Stimulated activated CD4-positive, alpha-beta T cell treated with anti-CD3 and anti-CD28 coated beads, Interleukin-12 subunit alpha, Interleukin-12 subunit beta, amount 100 ng/mL, for 4 hours (primary cell): ENCODE measurements at places on chromosomes 4 and X.
A peak's percentile ranks its signal among the peaks of the same experiment; 100 is the strongest.

- DNase-seq, result no peak
Measured at GRCh38 chr4:1300466-1301455, 11.1 kb downstream of the MAEA start.

DNA sequence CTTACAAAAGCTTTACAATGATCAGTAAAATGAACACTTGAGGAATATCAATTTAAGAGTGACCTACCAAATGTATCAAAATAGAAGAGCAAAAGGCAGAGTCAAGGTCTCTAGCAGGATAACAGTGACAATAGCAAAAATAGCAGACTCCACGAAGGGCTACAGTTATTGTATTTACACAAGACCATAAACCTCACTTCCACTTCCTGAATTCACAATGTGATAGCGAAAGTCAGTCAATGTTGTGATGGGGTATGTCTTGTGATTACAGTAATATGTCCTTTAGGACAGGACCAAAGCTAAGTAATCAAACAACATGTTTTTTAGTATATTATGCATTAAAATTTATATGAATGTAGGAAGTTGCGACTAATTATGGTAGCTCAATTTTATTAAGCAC lies 139.6 kb downstream of the IQCM start:
- no peak for DNase-seq

DNA sequence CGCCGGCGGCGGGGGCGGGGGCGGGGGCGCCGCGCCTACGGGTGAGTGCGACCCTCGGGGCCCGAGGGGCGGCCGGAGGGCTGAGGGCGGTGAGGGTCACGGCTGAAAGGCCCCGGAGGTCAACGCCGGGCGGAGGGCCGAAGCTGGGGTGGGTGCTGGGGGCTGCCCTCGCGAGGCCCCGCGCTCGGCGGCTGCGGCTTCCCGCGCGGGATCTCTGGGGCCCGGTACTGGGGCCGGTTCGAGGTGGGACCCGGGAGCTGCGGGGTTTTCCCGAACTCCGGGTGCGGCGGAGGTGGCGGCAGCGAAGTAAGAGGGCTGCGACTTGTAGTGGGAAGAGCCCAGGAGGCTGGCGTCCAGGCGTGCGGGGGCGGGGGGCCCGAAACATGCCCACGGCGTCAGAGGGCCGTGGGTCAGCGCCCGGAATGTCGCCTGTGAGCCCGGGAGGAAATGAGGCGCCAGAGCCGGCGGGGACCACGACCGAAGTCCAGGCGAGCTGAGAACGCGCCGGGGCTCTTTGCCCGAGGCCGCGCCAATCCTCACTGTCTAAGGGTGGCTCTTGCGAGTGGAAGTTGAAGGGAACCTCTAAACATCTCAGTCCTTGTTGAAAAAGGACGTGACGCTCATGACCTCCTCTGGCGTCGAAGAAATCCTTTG lies 407 bp downstream of the IL13RA1 start:
- DNase-seq, result no peak

GRCh38 chr4:1328267-1329155 lies 18.5 kb upstream of the UVSSA start:
- DNase-seq, result no peak

DNA sequence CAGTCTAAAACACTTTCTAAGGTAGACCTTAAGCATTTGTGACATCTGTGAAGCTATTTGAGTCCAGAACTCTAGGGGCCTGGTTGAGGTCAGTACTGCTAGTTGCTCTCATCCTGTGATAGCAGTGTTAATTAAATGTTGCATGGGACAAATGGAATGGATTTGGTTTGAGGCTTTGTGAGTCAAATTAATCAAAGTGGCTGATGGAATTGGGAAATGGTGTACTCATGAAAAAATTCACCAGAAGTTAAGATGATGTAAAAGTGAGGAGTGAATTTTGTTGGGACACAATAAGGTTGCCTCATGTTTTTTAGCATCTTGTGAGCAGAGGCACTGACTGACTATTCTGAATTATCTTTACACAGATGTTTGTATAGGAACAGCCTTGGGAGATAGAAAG lies 99.2 kb upstream of the ARSJ start:
- no peak for DNase-seq

DNA sequence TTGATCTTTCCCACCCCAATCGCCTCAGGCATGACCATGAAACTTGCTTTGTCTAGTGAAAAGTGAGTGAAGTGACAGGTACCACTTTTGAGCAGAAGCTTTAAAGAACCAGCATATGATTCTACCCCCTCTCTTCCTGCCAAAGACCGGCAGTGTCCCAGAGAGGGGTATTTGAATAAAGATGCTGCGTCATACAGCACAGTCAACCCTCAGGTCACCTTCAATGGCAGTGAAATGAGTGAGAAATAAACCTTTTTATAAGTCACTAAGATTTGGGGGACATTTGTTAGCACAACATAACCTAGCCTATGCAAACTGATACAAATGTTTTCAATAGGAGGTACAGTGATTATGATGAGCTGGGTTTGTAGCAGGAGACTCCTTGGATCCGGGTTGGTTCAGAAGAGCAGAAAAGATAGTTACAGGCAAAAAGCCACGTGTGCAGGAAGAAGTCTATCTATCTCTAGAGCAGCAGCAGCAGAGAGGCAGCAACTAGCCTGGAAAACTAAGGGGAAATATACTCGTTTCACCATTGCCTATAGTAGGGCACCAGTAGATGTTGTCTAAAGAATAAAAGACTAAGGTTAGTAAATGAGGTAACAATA lies 30.3 kb upstream of the SPRY1 start:
- no peak for DNase-seq

- no peak for DNase-seq
Measured at GRCh38 chrX:124594017-124594651, 247.8 kb downstream of the SH2D1A start.

DNA sequence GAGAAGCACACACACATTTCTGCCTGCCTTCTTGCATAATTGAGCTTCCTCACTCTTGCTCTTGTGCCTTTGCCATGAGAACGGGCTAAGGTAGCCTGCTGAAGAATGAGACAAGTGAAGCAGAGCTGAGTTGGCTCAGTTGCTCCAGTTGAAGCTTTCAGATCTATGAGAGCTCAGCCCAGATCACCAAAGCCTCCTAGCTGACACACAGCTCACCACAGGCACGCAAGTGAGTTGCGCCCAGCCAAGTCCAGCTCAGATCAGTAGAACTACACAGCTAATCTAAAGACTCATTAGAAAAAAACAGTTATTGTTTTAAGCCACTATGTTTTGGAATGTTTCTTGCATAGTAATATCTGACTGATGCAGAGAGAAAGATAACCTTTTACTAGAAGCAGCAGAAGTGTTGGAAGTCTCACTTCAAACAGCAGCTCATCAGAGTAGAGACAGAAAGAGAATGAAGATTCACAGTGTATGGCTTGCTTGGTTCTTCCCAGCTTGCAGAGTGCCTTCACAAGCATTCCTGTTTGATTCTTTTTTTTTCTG lies 362.4 kb downstream of the MID1IP1 start:
- DNase-seq, result no peak

DNA sequence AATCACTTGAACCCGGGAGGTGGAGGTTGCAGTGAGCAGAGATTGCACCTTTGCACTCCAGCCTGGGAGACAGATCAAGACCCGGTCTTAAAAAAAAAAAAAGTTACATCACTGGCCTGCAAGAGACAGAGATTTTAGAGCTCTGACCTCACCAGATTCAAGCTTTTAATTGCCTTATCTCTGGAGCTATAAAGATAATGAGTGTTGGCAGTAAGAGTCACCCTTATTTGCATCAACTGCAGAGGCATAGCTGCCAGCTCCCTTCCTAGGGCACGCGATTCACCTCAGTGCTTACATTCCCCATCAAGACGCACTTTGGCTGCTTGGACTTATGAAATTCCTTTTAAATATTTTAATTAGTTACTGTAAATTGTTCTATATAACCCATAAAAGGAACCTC lies 12.5 kb upstream of the SPATA4 start:
- DNase-seq, result no peak

DNA sequence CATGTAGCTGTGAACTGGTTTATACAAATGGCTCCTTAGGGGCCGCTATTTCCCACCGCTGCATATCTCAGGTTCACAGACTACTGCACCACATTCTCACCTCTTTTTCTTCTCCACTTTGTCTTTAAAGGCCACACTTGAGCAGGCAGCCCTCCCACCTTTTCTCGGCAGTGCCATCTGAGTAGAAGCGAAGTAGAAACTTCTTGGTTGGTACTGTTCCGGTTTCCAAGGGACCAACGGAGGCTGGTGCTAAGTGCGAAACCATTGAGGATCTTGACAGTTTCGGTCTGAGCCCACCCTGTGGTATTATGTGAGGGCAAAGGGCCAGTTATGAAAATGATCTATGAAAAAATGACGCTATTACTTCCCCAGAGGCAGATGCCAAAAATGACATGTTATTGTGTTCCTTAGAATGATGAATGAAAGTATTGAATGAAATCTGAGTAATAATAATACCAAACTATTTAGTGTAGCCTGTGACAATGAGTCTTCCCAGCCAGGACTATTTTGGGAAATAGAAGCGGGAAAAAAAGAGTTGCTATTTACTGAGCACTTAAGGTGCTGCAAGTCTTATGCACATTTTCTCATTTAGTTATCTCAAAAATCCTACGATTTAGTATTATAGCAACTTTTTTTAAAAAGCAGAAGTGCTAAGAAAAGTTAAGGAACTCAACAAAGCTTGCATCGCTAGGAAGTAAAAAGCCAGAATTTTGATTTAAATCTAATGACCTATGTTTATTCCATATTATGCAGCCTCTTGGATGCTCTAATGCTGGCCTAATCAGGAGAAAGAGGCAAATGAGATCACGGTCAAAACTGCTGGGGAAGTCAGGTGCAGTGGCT lies 29.6 kb upstream of the CHRNA9 start:
- DNase-seq, result peak; percentile 34

GRCh38 chrX:56812515-56813105 lies 83.6 kb downstream of the NBDY start:
- DNase-seq, result no peak

- DNase-seq, result no peak
Measured at GRCh38 chr4:15162465-15163283, 160.4 kb downstream of the CPEB2 start.

DNA sequence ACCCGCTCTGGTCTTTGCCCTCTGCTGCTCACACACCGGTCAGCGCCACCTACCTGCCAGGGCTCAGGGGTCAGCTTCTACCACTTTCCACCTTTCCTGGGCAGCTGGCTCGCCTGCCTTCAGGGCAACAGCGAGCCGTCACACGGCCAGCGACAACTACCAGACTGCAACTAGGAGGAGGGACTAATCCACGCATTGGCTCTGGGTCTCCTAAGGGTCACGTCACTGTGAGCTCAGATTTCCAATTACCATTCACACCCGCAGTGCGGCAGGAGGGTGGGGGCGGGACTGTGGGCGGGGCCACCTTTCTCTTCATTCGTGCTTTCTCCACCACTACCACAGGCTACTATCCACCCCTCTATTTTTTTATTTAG lies at the start of gene BEX5:
BEX5 (minus strand) TSS at position 172 of the 374 bp plus-strand sequence. CDS start 1,712 bp downstream, outside the sequence.
- DNase-seq, result peak; percentile 37

- no peak for DNase-seq
Measured at GRCh38 chr4:85486425-85487086, 11.6 kb downstream of the ARHGAP24 start.

- no peak for DNase-seq
Measured at GRCh38 chrX:138858438-138858837, 146.9 kb upstream of the FGF13 start.

DNA sequence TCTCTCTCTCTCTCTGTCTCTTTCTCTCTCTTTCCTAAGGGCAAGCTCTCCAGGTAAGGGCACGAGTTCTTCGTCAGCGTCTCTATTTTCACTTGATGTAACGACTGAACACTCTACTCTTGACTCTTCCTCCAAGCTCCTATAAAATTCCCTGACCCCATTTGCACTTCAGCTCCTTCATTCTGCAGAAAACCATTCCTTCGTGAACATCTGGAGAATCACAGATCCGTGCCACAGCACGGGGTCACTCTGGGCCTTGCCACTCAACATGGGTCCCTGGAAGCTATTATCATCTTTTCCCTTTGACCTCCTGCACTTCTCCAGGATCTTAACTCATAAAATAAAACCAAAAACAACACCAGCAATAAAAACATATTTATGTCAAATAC lies 112.0 kb upstream of the LNX1 start:
- DNase-seq, result no peak

DNA sequence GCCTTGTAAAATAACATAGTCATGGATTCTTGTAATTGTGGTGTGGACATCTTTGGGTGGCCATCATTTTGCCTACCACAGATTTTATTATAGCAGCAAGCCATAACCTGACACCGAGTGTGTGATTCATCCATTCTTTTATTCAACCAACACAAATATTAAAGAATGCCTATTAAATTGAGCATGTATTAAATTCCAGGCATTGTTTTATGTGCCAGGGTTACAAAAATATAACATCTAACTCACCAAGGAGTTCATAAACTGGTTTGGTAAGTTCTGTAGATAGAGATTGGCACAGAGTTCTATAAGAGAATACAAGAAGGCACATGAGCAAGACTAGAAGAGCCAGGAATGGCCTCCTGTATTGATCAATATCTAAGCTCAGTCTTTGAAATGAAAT lies 18.0 kb downstream of the NBDY start:
- DNase-seq, result no peak
